ENCODE measurements at places on chromosomes 11 and 22.

DNA sequence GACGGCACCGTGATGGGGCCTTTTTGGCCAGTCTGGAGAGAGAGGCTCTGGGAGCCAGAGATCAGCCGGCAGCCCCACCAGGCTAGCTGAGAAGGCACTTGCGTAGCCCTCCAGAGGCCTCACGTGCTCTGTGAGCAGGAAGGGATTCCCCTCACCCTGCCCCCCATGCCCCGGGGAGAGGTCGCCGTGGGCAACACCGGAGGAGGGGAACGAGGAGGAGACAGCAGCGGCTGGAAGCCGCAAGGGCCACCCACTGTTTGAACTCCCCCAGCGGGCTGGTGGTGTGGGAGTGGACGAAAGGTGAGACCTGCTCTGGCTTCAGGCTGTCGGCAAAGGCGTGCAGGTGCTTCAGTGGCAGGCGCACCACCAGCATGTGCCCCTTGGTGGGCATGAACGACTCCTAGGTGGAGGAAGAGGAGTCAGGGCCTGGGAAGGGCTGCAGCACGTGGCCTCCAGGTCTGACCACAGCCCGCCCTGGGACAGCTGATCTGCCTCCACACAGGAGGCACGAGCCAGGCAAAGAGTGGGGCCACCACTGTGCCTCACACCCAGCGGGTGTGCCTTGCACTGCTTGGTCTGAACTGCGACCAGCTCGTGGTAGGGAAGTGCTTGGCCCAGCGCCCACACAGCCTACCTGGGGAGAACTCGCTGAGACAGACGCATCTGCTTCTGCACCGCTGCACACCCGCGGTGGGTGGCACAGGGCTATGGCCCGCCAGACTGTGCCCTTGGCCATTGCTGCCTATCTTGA is 99.9 kb downstream of the MED15 start:
- no peak for DNase-seq

DNA sequence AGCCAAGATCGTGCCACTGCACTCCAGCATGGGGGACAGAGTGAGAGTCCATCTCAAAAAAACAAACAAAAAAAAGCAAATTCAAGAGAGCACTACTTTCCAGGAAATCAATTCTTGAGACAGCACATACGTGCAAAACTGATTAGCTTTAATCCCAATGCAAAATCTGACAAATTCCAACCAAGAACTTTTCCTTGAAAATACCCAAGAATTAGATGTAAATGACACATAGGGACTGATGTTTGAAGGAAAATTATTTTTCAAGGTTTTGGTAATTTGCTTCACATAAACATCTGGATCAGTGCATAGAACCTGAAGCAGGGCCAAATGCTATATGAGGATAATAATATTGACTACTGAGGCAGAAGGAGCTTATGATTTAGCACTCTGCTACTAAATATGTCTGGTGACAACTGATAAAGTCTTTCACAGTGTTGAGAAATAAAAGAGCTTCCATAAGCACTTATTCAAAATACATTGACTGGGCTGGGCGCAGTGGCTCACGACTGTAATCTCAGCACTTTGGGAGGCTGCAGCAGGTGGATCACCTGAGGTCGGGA is 8.8 kb downstream of the MAJIN start:
- DNase-seq: no peak

GRCh38 chr11:95895815-95896214 is 28.1 kb downstream of the MTMR2 start:
- no peak for DNase-seq

DNA sequence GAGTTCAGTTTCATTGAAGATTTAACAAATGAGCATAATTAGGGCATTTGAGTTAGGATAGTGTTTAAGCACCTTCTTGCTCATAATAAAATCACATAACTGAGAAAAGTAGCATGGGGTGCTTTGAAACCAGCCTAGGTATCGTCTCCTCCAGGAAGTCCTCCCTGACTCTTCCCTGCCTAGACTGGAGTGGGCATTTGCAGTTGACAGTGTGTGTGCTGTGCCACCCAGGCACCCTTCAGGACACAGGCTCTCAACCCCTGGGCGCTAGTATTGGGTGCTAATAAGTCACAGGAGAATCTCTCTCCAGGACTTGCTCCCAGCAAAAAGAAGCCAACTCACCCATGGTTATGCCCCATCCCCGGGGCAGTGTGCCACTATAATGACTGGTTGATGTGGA is 584.1 kb downstream of the INSC start:
- no peak for DNase-seq

DNA sequence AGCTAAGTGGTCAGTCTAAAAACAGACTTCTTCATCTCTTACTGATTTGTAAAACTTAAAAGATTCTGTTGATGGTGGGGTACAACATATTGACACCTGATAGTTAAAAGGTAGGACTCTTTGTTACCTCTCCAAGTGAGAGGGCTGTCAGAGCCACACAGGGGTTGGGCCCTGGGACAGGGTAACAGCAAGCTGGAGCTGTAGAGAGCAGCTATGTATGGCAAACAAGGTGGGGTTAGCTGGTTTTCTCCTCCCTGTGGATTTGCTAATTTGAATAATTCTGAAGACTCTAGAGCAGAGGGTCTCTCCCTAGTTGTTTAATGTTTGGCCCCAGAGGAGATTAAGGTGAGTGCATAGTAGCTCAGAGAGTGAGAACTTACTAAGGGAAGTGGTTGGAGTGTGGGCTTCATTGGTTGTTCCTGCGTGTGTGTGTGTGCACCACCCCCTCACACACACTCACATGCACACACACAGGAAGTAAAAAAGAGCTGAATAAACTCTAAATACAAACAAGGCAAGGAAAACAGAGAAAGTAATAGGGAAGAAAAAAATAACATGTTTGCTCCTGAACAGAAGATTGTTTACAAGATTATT is 9.2 kb upstream of the GAS2 start:
- no peak for DNase-seq

DNA sequence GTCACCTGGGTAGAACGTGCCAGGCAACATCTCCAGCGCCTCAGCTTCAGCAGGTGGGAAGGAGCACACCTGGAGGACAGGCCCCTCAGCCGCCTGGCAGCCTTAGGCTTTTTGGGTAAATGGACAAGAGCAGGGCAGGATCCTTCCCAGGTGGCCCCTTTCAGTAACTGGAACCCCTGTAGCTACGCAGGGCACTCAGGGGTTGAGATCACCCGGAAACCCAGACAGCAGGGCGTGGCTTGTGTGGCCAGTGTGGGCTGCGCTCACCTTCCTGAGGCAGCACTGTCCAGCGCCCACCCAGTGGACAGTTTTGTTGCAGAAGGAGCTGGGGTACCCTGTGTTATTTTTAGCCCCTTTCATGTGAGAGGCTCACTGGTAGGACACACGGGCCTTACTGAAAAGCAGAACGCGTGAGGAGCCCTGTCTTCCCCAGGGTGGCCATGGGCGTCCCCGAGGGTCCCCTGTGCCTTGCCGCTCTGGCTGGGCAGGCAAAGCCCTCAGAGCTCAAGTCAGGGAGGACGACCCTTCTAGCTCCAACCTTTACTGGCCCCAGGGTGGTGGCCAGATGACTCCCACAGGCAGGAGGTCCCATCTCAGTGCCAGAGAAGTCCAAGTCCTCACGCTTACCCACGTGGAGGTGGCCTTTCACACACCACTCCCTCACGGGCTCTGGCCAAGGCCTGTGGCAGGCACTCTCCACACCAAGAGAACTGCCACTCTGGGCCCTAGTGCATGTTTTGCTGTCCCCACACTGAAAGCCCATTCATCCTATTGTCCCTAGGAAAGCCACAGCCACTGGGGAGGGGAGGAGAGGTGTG is 75.8 kb downstream of the CTTN start:
- DNase-seq: no peak

DNA sequence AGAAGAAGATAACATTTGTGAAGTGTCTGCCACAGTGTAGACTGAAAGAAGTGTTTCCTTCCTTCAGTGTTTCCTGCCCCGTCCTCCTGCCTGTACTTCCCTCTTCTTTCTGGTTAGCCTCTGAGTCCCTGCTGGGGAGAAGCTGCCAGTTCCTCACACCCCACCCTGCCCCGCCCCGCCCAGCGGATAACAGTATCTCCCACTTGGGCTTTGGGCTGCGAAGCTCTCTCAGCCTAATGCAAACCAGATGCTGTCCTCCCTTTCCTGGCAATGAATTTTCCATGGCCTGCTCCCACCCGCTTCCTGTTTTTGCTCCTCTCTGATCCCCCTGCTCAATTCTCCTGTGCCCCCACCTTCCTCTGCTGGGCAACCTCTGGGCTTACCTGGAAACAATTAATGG is 5.2 kb upstream of the RAB3IL1 start:
- no peak for DNase-seq

- DNase-seq: no peak
Measured at GRCh38 chr22:50571264-50572175, 6.7 kb downstream of the CPT1B start.

GRCh38 chr11:66720899-66721470 is 8.0 kb downstream of the SPTBN2 start:
- no peak for DNase-seq

GRCh38 chr11:11078344-11079086 is 220.7 kb upstream of the ZBED5 start:
- DNase-seq: no peak

- DNase-seq: no peak
Measured at GRCh38 chr22:39418696-39419095, 19.1 kb downstream of the TAB1 start.

- no peak for DNase-seq
Measured at GRCh38 chr22:49239264-49240015, 588.2 kb downstream of the BRD1 start.

GRCh38 chr11:15418921-15419320 is 304.2 kb downstream of the INSC start:
- DNase-seq: no peak

DNA sequence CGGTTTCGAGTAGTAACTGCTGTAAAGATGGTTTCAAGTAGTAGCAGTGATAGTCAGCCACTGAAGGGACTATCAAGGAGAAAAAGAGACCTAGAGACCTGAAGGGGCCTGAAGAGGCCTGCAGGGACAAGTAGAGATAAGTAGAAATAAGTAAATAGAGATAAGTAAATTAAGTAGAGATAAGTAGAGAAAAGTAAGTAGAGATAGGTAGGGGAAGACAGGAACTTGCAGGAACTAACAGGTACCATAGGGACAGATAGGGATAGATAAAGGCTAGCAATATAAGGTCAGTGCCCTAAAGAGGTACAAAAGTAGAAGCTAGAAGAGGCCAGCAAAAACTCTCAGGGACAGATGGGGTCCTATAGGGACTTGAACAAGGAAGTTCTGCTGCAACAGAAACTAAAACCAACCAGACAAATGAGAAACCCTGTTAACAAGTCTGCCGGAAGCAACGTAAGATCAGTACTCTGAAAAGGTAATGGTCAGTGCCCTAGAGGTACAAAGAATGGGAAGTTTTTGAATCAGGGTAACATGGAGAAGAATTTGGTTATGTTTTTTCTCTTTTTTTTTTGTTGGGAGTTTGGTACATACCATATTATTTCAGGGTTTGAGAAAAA is 9.6 kb upstream of the SC5D start:
- DNase-seq: no peak

- no peak for DNase-seq
Measured at GRCh38 chr11:120514541-120515121, 3.1 kb downstream of the GRIK4 start.

GRCh38 chr22:26556904-26557303 is 33.0 kb downstream of the TPST2 start:
- no peak for DNase-seq

- no peak for DNase-seq
Measured at GRCh38 chr22:49094858-49095257, 732.8 kb downstream of the BRD1 start.

- no peak for DNase-seq
Measured at GRCh38 chr22:46556775-46557174, 19.4 kb upstream of the CELSR1 start.

- DNase-seq: no peak
Measured at GRCh38 chr11:13262096-13262495, 15.5 kb upstream of the BMAL1 start.

DNA sequence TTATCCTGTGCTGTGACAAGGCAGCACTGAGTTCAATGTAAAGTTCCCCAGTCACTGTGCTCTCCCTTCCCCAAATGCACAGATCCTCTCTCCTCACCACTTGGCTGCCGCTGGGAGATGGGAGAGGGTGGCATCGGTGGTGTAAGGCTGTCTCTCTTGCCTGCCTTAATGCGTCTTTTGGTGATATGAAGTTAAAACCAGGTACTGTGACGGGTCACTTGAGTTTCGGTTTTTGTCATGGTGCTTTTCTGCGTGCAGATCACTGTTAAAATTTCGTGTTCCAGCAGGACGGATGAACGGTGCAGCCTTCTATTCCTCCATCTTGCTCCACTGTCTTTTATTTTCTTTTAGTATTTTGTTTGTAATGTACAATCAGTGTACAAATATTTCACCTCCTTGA is 18.6 kb downstream of the GLB1L2 start:
- DNase-seq: no peak

- DNase-seq: no peak
Measured at GRCh38 chr22:27435844-27436576, 365.5 kb downstream of the MN1 start.

DNA sequence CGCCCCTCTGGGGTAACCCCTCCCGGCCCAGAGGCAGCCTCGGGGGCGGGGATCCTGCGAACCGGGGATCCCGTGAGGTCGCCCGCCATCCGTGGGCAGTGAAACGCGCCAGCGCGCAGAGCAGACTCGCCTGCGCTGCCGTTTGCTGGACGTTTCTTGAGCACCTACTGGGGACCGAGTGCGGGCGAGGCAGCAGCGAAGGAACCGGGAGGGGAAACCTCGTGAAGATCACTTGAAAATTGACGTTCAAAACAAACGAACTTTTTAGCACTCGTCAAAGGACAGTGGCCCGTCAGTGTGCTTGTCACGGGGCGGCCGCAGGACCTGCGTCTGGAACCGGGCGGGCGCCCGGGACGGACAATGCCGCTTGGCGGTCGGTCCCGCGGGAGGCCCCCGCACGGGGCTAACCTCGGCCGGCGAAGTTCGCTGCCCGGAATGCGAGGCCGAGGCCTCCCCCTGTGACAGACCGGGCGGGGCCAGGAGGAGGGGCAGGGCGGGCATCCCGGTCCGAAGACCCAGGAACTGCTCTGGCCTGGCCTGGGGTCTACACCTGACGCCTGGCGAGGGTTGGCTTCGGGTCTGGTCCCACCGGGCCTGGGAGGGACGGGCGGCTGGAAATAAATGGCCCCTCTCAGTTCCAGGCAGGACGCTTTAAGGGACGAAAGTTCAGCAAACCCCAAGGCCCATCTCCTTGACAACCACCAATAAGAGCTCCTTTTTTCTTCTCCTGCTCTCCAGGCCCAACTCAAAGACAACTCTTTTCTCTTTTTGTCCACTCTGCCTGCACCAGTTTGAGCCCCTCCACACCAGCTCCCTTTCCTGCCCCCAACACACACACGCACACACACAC is 723 bp upstream of the SCUBE1 start:
- DNase-seq: no peak

- no peak for DNase-seq
Measured at GRCh38 chr11:14974515-14975251, 2.5 kb upstream of the CALCA start.

DNA sequence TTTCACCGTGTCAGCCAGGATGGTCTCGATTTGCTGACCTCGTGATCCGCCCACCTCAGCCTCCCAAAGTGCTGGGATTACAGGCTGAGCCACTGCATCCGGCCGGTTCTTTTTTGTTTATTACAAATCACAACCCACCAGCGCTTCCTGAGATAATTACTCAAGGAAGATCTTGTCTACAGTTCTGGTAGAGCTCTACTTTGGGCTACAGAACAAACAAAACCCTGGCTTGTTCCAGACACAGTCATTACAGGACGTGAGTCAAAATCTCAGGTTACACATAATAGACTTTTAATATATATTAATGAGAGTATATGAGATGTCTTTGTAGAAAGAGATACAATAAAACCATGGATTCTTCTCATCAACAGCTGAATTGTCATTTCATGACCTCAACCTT is 42.8 kb upstream of the NUP50 start:
- DNase-seq: no peak

GRCh38 chr22:18023509-18024275 is 669 bp downstream of the MICAL3 start:
- DNase-seq: no peak

All from T-helper 22 cell (primary cell).